Osteocyte (in vitro differentiated cells): ENCODE measurements at places on chromosomes 6 and 20. TPM values are rescaled to one million over a fixed set of nuclear protein-coding genes. Genes with fewer than 3 reads are reported as not detected.

DNA sequence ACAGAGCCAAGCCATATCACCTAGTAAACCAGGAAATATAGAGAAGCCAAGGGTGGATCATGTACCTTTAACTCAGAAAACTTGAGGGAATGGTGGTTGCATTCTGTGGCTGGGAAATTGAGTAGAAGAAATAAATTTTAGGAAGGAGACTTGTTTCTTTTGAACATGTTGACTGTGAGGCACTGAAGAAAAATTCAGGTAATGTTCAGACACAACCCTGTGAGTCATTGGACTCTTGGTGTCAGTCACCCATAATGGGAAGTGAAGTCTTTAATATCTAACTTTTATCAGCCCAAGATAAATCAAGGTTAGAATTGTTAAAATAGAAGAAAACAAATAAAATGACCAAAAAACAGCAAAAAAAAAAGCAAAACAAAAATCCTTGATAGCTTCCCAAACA lies 98.8 kb upstream of the GRIK2 start:
- DNase-seq: no peak

- DNase-seq: no peak
These were observed 270.3 kb downstream of the NKAIN2 start for GRCh38 chr6:124073820-124074587.

GRCh38 chr6:52009466-52010140 lies 77.8 kb downstream of the PKHD1 start:
- no peak for DNase-seq

DNA sequence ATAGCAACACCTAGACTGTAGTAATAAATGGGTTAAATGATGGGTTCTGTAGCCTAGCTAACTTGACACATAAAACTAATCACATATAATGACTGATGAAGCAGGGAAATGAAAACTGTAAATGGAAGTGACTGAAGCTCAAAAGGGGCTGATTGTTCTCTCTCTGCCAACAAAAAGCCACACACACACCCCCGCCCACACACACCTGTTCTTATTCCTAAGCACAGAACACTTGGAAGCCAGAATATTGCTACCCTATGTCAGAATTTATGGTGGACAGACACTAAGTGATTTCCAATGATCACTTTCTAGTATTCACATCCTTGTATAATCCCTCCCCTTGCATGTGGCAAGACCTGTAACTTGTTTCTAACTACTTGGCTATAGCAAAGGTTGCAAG lies 603.5 kb downstream of the UTRN start:
- no peak for DNase-seq

- DNase-seq: no peak
These were observed 164.9 kb upstream of the RREB1 start for GRCh38 chr6:6942831-6943230.

Gene C4B
- 10.5 and 11.8 TPM in 2 replicates for total RNA-seq

- peak; percentile 91 for DNase-seq
These were observed 31.5 kb downstream of the SNX5 start for GRCh38 chr20:17936761-17937732.

DNA sequence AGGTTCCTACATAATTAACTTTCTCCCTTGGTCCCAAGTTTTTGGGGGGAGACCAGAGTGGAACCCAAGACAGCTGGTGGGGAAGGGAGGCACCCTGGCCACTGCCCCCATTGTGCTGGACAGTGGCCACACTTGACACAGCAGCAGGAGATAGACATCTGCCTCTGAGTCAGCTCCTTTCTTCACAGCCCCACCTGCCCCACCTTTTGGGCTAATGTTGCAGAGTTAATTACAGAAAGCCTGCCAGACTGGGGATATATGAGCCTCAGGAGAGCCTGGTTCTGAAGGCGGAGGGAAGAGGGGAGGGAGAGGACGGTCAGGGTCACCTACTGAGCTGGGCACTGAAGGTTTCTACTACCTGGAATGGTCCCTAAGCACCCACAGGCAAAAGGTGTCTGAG lies 50.6 kb downstream of the MAFB start:
- DNase-seq: peak; percentile 60

DNA sequence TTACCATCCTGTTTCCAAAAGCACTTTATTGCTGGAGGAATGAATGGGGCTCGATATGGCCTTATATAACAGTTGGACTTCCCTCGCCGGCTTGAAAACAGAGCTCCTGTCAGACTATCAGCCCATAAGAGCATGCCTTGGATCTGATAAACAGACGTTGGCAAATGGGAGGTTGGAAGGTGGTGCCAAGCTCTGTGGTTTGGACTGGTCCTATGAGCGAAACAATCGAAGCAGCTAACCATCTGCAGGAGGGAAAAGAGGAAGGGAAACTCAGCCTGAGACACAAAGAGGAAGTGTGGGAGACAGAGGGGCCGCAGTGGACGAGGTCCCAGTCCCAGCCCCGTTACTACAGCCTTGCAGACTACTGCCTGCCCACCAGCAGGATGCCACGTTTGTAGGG lies 92.9 kb downstream of the TFAP2C start:
- no peak for DNase-seq

Gene MYT1
- not detected in 2 replicates for total RNA-seq

DNA sequence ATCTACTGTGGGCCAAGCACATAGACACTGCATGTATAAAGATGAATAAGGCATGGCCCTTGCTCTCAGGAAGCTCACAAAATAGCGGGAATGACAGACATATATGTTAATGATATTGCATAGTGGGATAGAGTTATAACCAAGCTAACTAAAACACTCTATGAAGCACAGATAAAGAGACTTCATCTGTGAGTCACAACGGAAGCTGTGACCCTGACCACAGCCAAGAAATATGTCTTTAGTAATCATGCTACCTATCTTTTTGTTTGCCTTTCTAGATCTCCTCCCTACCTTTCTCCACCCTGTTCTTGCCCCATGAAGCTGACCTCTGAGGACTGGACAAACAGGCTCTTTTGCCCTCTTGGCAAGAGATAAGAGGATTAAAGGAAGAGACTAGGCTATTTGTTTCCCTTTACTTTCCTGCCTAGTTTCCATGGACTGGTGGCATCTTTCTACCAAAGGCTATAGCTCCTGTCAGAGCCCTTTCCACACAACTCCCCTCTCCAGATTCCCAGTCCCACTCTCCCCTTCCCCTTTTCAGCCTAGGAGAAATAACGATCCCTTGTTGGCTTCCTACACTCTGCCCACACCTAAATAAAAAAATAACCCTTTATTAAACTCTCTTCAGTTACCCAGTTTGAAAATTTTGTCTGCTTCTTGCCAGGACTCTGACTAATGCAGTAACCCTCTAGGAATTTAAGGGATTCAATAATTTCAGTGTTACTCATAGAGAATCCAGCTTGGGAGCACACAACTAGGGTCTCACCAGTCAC lies 504.9 kb upstream of the MARCKS start:
- DNase-seq: no peak

Gene SF3B5
- total RNA-seq: 132 and 134 TPM in 2 replicates

- DNase-seq: no peak
These were observed 23.8 kb downstream of the MANEA start for GRCh38 chr6:95601133-95601532.

Gene CEP162
- 10.1 and 10.7 TPM in 2 replicates for total RNA-seq

- peak; percentile 73 for DNase-seq
These were observed 11.0 kb downstream of the LY86 start for GRCh38 chr6:6599468-6599873.

Gene SOBP
- total RNA-seq: 6.1 and 7.4 TPM in 2 replicates

- no peak for DNase-seq
These were observed 27.4 kb upstream of the ABT1 start for GRCh38 chr6:26569433-26569764.

DNA sequence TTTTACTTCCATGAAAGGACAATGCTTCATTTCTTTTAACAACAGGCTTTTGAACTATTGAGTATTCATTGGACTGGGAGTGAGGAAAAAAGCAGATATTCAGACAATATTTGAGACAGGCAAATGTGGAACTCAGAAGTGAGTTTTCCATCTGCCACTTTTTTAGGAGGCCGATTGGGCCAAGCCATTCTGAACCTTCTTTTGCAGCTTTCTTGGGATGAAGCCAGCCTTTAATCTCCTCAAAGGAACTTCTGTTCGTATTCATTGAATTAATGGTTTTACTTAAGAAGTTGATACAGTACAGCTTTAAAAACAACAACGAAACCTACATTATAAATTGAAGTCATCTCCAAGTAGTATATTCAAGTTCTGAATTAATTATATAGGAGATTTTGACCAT lies 187.1 kb upstream of the RNF217 start:
- DNase-seq: no peak

GRCh38 chr6:118220429-118221128 lies 313.5 kb downstream of the SLC35F1 start:
- DNase-seq: no peak

- no peak for DNase-seq
These were observed 15.6 kb upstream of the RIPK1 start for GRCh38 chr6:3052481-3053230.

- peak; percentile 53 for DNase-seq
These were observed 22.5 kb downstream of the TUBB2B start for GRCh38 chr6:3204921-3205320.

DNA sequence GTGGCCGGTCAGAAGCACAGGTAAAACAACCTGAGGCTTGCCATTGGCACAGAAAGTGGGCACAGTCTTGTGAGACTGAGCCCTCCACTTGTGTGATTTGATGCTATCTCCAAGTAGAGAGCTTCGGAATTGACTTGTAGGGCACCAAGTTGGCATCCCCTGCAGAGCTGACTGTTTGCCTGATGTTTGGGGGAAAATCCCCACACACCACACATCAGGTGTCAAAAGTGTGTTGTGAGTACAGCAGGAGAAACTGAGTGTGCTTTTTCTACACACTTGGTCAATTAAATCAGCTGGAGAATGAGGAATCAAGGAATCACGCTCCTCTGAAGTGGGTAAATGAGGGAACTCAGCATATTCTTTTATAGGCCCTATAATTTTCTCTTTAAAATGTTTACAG lies 989 bp downstream of the SERINC3 start:
- DNase-seq: no peak

Gene SYNCRIP
- 93.7 and 94.0 TPM in 2 replicates for total RNA-seq

DNA sequence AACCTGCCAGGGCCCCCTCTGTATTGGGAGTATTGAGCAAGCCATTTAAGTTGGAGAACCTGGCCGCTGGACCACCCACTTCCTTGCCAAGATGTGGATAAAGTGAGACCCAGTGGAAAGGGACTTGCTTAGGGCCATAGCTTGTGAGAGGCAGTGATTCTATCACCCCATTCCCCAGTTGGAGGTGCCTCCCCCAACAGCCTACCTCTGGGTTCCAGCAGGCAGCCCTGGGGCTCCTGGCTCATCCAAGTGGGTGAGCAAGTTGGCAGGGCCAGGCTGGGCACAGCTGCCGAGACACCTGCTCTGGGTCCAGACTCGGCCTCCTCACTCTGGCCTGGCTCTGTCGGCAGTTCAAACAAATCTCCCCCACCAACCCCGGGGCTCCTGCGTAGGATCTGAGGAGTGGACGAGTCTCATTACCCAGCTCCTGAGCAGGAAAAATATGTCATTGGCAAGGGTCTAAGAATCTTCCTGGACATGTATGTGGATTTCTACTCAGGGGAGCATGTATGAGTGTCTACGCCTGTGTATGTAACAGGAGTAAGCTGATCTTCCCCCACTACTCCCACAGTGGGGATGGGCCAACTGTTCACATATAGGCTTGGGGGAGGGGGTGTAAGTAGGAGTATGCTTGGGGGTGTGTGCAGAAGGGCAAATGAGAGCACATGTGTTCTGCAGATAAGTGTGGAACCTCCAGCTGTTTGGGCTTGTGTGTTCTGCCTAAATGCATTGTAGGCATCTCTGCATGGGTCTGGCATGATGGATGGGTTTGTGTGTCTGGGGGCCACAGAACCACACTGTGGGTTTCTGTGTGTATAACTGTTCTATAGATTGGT lies 1.9 kb downstream of the ID1 start:
- no peak for DNase-seq

GRCh38 chr6:154536999-154537398 lies 26.5 kb upstream of the CNKSR3 start:
- DNase-seq: no peak

- DNase-seq: no peak
These were observed 35.7 kb downstream of the THBS2 start for GRCh38 chr6:169217972-169218371.

DNA sequence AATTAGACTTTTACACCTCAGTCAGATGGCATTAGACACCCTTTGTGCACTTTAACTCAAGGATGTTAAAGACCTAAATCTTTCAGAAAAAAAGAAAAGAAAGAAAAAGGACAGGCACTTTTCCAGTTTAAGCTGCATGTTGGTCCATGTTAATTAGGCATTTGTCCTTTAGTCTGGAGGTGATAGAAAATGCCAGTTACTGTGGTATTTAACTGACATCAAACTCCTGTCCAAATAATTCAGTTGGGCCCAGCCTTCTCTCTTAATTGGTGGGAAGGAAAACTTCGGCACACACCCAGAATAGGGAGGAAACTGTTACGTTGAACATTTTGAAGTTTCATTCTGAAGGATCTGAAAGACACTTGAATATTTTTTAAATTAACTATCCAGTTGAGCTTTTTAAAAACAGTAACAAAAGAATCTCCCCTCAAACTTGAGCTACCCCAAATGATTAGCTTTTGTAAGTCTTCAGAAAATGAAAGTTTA lies 30.3 kb downstream of the RREB1 start:
- peak; percentile 4 for DNase-seq

Gene ALDH5A1
- total RNA-seq: 6.6 and 7.8 TPM in 2 replicates

DNA sequence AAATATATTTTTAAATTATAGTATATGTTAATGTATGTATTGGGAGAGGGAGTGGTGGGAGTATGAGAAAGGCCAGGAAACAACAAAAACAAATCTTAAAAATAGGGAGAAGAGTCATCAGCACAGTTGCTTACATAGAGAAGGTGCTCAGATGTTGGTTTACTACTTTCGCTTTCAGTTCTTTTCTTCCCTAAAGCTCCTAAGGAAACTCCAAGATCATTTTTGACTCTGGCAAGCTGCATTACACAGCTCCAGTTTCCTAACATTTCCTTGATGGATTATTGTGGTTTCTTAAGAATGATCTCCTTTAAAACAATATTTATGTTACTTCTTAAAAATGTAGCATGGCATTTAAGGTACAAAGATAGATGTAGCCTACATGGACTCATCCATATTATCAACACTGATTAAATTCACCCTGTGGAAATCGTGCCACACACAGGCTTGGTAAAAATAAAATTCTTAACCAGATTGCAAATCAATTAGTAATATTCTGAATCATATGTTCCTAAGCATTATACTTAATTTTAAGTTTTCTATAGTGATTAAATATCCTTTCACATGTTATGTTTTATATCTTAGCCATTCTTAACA lies 118.0 kb upstream of the MAN1A1 start:
- DNase-seq: no peak

- no peak for DNase-seq
These were observed 218.9 kb upstream of the PRDM1 start for GRCh38 chr6:105867277-105867676.

- DNase-seq: no peak
These were observed 214.3 kb downstream of the ZMYND8 start for GRCh38 chr20:47141941-47142773.

Gene VSTM2L
- 14.6 and 14.7 TPM in 2 replicates for total RNA-seq
